ENCODE measurements at places on chromosomes 7 and 10.

DNA sequence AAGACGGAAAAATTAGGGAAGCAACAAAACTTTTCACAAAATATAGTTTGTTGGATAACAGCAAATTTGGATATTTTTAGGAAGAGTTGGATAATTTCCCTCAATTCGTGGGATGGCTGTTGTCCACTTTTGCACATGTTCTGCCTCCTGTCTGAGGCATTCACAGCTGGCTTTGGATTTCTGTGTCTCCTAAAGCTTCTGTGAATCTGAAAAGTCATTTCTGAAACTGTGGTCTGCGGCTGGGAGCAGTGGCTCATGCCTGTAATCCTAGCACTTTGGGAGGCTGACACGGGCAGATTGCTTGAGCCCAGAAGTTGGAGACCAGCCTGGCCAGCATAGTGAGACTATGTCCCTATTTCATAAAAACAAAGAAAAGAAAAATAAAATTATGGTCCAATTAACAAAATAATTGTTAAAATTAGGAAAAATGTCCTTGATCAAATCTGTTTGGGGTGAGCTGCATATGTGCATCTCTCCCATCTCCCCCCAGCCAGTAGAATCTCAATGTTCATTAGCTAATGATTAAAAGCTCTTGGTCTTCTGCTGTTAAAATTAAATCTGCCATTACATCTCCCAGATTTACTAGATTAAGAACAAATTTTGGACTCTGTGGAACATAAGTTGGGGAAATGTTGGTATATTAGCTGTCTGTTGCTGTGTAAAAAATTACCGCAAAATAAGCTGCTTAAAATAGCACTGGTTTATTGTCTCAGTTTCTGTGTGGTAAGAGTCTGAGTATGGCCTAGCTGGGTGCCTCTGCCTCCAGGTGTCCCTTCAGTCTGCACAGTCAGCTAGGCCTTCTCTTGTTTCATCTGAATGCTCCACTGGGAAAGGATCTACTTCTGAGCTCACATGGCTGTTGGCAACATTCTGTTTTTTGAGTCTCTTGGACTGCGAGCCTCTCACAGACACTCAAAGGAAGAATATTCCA is 332.0 kb upstream of the FZD1 start:
- DNase-seq: no peak

DNA sequence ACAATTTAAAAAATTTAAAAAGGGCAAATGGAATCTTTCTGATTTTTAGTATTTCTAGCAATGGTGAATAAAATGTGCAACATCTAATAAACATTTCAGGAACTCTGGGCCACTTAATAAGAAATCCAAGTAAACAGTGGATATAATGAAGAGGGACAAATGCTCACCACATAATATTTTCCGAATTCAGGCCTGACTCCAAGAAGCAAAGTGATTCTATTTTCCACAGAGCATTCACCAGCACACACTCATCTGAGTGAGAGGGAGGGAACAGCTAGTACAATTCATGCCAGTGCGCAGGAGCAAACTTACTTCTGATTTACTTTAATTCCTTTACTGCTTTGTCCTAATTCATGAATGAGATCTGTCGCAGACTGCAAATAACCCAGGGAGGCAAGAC is 10.1 kb downstream of the NPVF start:
- DNase-seq: no peak

DNA sequence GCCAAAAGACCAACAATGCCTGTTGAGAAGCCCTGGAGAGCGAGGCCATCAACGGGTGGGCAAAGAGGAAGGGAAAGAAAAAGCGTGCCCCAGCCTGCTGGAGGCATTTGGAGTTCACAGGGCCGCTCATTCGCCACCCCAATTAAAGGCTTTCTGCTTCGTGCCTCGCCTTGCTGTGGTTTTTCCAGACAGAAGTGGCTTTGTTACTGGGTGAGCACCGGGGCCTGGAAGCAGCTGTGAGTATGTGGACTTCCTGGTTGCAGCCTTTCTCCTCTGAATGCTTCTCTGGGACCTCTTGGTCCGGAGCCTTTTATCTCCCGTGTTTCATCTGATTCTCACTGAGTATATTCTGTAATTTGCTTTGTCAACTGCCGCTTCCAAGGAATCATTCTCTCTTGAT is 118.1 kb upstream of the EGR2 start:
- no peak for DNase-seq

- DNase-seq: no peak
These were observed 157.2 kb downstream of the WNT2 start for GRCh38 chr7:117165656-117166055.

DNA sequence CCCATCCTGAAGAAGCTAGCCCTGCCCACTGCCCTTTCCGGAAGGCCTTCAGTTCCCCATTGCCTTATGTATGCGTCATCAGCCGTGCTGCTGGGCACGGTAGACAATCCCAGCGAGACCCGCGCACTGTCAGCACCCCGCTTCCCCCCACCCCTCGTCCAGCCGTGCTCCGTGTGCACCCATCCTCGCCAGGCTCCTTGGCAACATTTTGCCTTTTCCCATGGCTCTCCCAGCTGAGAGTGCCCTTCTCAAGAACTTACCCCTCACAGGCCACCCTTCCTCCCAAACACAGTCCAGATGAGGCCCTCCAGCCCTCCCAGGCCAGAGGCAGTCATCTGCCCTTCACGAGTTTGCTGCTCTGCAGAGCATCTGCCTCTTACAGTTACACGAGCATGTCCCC is 633.8 kb upstream of the FOXK1 start:
- DNase-seq: no peak

DNA sequence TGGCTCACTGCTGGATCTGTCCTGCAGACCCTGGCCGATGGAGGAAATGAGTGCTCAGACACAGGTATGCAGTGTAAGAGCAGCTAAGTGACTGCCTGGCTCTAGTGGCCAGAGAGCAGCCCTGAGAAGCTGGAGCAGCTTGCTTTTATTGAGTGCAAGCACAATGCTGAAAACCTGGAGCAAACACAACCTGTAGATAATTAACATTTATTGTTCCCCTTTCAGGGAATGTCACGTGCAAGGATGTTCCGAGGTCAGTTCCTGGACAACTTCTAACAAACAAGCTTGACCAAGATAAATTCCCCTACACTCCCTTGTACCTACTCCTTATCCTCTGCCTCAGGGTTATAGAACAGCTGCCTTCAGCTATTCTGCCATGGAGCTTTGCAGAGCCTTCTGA is 31.3 kb downstream of the DDC start:
- DNase-seq: no peak

DNA sequence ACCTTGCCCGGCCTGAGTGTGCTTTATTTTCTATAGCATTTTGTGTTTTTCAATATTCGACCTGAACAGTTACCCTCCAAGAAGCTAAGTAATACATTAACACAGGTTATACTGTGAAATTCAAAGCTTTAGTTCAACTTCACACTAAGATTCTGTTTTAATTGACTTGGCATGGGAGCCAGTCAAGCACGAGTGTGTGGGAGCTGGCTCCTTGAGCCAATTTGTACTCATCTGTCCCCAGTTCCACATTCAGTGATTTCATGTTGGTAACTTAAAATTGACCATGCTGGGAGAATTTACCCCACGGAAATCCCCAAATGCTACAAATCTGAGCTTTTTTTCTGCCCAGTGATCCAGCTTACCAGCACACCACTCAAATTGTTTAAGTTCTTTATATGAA is 20.3 kb downstream of the TSPAN12 start:
- no peak for DNase-seq

DNA sequence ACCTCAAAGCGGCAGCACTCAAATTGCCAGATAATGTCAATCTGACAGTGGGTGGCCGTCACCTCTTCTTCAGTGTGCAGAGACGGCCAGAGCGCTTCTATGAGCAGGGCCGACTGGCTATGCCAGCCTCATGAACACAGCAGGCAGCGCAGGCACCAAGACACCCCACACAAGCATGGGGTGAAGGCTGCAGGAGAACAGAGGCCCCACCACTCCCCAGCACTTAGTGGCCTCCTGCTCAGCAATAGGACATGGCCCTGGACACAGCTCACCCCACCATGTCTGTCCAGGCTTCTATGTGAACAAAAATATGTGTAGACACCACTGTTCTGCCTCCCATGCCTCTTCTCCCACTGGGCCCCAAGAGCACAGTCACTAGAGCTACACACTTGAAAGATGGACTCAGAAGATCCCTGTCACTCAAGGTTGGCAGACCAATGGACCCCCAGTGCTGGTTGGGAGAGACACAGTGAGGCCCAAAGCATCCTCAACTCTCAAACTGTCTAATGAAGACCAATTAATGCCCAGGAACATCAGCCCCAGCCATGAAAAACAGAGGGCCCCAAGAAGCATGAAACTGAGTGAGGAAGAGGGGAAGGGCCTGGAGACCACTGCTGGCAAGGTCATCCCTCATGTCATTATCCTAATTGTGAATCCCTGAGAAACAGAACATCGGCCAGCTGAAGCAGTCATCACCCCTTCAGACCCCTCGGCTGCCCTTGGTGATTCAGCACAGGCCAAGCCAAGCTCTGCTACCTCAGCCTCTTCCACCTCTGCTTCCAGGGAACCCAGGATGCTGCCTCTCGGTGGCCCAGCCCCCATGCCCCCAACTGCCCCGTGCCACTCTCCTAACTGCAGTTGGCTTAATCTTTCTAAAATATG is 77.7 kb downstream of the GRID1 start:
- no peak for DNase-seq

- no peak for DNase-seq
These were observed 136.9 kb downstream of the SKIDA1 start for GRCh38 chr10:21388589-21388988.

Measured in HS-27A (cell line).